Activated effector memory CD4-positive, alpha-beta T cell treated with Interleukin-2 at 50 U/mL for 16 hours (primary cell): ENCODE measurements at places on chromosomes 2 and 18.

DNA sequence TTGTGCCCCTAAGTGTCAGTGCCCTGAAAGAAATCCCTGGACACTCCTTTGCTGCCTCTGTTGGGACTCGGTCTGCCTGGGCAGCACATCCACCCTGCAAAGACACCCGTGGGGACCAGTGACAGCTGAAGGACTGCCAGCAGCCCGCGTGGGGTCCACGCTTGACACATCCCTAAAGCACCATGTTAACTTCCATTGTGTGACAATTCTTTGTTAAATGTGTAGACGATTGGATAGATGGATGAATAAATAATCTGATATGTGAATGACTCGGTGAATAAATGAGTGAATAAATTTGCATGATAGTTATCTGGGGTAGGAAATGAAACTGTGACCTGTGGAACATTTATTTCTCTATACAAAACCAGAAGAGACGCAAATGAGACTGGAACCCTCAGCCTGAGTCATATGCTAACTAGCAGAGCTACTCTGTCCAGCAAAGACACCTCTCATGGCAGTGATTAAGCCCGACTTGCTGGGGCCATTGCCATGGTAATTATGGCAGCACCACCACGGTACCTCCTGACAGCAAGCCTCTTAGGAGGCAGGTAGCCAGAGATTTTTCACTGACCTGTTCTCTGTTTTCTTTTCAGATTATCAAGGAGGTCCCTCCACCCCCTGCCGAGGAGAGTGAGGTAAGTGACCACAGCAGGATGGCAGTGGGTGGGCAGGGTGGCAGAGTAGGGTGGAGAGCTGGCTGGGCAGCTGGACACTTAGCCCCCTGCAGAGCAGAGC is 156.8 kb downstream of the ANTXR1 start:
- DNase-seq = no peak

DNA sequence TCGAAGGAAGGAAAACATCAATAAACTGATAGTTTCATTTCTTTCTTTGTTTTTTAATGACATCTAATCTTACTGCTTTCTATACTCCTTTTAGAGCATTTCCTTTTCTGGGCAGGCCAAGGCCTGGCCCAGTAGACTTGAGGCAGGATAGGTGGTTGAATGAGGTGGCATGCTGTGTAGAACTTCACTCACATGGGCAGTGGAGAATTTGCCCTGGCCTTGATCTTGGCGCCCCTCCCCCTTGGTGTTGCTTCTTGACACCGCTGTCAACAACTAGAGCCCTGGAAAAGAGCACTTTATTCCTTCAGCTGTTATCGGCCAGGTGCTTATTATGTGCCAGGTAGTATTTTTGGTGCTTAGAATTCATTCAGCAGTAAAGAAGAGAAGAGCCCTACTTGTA is 37.4 kb downstream of the XRCC5 start:
- DNase-seq = no peak

- no peak for DNase-seq
Measured at GRCh38 chr18:49321271-49321670, 139.2 kb downstream of the DYM start.

DNA sequence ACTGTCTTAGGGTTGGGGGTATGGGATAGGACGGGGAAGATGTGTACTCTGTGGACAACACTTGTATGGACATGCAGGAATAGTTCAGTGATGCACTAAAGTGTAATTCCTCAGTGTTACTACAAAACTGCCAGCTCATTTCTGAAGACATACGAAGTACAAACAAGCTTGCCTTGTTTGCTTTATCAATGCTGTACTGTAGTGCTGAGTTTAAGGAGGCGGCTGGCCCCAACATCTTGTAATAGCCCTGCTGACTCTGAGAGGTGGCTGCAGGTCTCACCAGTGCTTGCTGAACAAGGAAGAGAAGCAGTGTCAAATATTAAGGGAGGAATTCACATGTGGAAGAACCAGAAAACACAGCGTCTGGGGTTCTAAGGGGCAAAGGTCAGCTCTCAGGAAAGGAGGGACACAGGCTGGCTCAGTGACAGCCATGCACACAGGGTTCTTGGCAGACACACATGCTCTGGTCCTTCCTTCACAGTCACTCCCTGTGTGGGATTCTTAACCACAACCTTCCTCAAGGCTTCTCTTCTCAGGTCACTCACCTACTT is 39.8 kb upstream of the EVA1A start:
- no peak for DNase-seq

- no peak for DNase-seq
Measured at GRCh38 chr2:96120991-96121390, 4.6 kb upstream of the ADRA2B start.

DNA sequence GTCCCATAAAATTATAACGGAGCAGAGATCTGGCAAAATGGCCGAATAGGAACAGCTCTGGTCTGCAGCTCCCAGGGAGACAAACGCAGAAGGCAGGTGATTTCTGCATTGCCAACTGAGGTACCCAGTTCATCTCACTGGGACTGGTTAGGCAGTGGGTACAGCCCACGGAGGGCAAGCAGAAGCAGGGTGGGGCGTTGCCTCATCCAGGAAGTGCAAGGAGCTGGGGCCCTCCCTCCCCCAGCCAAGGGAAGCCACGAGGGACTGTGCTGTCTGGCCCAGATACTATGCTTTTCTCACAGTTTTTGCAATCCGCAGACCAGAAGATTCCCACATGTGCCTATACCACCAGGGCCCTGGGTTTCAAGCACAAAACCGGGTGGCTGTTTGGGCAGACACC is 22.8 kb downstream of the ICA1L start:
- no peak for DNase-seq

- DNase-seq = no peak
Measured at GRCh38 chr2:131425231-131425941, 50.5 kb upstream of the TUBA3D start.

DNA sequence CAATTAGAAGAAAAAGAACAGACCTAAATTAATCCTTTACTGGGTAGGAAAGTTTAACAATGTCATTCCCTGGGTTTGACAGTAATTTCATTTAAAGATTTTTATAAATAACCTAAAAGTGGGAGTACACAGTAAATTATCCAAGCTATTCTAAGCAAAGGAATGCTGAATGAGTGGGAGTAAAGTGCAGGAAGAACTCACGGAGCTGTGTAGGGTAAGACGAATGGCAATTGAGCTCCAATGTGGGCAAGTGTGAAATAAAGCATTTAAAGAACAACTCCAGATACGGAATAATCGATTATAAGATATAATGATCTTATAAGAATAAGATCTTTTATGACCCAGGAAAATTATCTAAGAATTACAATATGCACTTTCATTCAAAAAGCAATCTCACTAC is 93.2 kb downstream of the LRRTM4 start:
- no peak for DNase-seq

GRCh38 chr2:150020221-150020620 is 432.6 kb upstream of the MMADHC start:
- DNase-seq = no peak

DNA sequence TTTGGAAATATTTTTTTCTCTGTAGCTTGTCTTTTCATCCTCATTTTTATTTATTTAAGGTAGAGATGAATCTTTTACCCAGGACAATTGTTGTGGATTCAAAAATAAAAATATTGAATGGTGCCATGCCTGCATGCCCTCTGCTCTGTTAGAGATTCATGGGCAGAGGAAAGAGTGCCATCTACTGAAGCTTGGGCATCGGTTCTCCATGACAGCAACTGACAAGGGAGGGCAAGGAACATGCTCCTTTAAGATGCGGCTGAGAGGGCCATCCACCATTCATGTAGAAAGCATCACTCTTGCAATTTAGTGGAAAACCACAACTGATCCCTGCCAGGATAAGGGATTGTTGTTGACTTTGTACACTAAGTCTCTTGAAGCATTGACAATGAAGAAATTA is 79.9 kb downstream of the PARD3B start:
- DNase-seq = no peak

DNA sequence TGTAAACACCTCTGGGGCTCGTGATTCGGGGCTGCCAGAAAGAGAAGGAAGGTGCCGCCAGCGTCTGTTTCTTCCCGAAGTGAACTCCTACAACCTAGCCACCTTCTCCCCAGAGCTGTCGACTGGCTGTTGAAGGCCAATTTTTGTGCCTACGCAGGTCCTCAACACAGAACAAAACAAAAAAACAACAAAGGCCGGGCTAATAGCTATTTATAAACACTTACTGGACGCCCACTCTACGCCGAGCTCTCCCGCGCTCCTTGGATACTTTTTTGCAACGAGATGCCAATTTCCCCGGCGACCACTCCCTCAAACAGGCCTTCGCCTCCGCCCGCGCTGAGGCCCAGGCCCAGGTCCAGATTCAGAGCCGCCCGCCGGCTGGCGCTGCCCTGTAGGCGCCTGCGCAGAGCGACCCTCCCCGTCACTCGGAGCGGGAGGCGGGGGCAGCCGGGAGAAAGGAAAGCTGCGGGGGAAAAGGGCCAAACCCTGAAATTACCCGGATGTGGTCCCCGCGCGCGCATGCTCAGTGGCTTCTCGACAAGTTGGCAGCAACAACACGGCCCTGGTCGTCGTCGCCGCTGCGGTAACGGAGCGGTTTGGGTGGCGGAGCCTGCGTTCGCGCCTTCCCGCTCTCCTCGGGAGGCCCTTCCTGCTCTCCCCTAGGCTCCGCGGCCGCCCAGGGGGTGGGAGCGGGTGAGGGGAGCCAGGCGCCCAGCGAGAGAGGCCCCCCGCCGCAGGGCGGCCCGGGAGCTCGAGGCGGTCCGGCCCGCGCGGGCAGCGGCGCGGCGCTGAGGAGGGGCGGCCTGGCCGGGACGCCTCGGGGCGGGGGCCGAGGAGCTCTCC is at the start of gene SMAD4:
Gene SMAD4, plus strand, starts transcription at position 520 of the 843 bp plus-strand sequence. CDS start 16,834 bp downstream, outside the sequence.
- peak; percentile 96 for DNase-seq

- DNase-seq = no peak
Measured at GRCh38 chr18:22773944-22774343, 159.2 kb upstream of the RBBP8 start.

DNA sequence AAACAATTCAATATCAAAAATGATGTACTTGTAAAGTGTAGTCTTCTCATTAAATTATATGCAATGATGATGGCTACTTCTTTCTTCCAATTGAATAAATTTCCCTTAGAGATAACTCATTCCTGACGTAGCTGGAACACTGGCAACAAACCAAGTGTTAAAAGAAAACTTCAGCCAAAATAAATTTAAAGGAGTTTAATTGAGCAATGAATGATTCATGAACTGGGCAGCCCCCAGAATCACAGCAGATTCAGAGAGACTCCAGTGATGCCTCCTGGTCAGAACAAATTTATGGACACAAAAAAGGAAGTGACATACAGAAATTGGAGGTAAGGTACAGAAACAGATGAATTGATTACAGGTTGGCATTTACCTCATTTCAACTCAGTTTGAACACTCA is 276.5 kb downstream of the DSC3 start:
- no peak for DNase-seq

- peak; percentile 90 for DNase-seq
Measured at GRCh38 chr2:99489761-99490622, at the start of gene REV1. Gene REV1 (minus strand): TSS chr2:99490017. CDS start chr2:99464975, 25,042 bp downstream.

GRCh38 chr2:50955081-50955480 is 76.9 kb downstream of the NRXN1 start:
- no peak for DNase-seq

GRCh38 chr2:105379741-105380186 is 19.1 kb downstream of the FHL2 start:
- no peak for DNase-seq

- DNase-seq = no peak
Measured at GRCh38 chr2:155372969-155373368, 674.5 kb downstream of the KCNJ3 start.

GRCh38 chr2:119486886-119487285 is 37.4 kb downstream of the SCTR start:
- no peak for DNase-seq

DNA sequence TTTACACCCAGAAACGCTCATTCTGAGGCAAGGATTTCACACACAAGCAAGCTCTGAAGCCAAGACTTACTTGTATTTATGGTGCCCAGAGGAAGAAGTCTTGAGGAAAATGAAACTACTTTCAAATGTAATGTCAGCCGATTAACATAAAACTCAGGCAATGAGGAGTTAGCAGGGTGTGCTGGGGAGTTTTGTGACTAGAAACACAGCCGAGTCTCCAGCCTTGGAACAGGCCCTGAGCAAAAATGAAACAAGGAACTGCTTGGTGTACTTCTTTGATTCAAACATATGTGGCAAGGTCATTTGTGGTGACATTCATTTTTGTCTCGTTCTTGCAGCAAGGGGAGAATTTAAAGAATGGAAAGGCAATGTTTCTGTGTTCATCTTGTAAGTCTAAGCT is 4.5 kb downstream of the DYTN start:
- DNase-seq = no peak

GRCh38 chr2:238423561-238424312 is 3.0 kb upstream of the ASB1 start:
- DNase-seq = no peak

- no peak for DNase-seq
Measured at GRCh38 chr2:19752500-19752899, 149.3 kb downstream of the TTC32 start.

GRCh38 chr2:54897420-54898310 is 152.6 kb downstream of the RTN4 start:
- no peak for DNase-seq

DNA sequence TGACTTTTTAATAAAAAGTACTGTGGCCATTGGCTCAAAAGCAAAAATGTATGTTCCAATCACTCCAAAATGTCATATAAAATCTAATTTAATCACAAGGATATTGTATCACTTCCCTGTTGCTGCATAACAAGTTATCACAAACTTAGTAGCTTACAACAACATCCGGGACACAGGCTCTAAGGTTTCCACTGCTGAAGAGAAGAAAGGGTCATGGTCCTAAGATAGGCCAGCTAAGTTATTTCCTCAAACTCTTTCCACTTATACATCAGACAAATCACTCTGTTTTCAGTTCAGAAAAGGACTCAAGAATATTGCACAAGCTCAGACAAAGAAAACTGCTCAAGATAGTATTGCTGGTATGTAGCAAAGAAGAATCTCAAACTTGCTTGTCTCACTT is 78.5 kb upstream of the SULT1C3 start:
- no peak for DNase-seq

GRCh38 chr2:42618972-42619371 is 50.5 kb downstream of the MTA3 start:
- DNase-seq = no peak

GRCh38 chr18:78736015-78736690 is 243.5 kb upstream of the SALL3 start:
- DNase-seq = no peak

DNA sequence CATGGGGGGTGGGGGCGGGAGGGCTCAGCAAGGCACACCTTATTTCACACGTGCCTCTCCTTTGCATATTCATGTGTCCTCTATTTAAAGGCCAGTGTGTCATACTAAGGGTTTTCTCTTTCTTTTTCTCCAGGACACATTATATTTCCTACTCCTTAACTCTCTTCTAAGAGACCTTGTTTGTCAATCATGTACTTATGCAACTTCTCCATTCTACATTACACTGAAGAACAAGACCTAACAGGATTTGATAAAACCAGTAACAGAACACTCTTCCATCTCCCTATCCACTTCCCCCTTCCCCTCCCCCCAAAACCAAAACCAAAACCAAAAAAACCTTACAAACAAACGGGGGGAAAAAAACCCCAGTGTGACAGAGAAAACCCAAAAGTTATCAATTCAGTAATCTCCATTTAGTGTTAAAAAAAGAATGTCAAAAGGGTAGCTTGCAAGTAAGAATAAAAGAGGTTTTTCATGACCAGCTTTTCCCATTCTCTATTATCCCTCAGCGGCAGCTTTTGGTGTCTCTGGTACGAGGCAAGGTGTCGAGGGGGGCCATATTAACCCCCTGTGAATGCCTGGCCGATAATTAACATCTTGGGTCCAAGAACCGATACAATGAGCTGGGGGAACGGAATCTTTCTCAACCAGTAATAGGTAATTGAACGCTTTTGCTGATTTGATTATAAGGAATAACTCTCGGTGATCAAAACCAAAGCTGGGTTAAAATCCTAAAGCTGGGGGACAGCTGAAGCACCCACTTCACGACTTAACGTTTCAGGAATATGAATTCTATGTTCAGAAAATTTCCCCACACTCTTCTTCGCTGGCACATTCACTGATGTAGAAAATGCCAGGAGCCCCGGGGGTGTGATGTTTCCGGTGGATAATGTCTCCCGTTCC is 191.0 kb upstream of the TCF4 start:
- no peak for DNase-seq
